ENCODE measurements at places on chromosomes 1 and 21.

DNA sequence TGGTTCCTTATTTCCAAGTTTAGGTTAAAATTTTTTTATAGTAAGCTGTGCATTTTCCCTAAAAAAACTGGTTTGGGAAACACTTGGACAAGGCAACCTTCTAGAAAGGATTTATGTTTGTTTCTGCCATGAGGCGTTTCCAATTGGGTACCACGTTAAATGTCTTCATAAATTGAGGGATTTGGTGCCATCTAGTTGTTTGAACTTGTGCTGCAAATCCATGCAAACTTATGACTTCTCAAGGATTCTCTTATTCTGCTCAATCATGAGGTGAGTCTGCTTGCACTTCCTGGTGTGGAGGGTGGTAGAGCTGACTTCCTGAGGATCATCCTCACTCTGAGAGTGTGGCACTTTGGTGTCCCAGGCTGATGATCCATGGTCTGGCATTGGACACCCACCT, 123.3 kb downstream of the PCNX2 start:
- DNase-seq: no peak

DNA sequence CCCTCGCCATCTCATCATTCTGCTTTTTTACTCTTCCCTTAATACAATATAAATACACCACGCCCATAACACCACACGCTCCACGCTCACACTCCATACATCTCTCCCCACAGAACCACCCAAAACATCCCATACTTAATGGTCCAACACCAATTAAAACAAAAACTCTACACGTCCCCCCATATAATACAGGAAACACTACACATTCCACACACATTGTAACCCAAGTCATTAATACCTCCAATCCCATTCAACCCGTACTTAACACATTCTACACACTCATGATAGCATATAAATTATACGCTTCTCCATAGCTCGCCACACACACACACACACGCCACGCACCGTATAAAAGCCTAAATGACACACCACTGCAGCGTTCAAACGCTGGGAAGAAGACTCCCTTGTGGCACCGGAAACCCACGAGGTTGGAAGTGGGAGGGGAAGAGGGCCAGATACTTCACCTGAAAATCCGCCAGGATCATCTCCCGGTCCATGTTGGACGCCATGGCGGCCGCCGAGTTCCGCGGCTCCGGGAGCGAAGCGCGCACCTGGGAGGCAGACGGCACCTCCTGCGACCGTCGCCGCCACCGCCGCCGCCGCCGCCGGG, 659 bp downstream of the FAF1 start:
- DNase-seq: no peak

DNA sequence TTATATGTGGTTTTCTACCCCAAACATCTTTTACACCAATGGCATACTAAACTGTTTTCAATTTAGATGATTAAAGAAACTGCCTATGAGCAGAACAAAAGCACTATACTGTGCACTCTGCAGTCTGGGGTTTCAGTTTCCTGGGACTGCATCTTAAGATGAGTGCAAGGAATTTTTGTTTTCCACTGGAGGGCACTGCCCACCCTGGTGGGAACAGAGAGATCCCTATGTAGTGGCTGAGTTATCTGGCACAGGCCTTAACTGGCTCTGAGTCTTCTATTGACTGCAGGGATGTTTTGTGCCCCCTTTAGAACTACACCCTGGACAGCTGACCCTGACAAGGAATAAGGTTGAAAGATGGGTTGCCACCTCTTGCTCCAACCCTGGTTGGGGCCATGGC, 12.0 kb downstream of the PROK1 start:
- no peak for DNase-seq

GRCh38 chr1:234737967-234738314, 128.0 kb upstream of the IRF2BP2 start:
- DNase-seq: no peak

DNA sequence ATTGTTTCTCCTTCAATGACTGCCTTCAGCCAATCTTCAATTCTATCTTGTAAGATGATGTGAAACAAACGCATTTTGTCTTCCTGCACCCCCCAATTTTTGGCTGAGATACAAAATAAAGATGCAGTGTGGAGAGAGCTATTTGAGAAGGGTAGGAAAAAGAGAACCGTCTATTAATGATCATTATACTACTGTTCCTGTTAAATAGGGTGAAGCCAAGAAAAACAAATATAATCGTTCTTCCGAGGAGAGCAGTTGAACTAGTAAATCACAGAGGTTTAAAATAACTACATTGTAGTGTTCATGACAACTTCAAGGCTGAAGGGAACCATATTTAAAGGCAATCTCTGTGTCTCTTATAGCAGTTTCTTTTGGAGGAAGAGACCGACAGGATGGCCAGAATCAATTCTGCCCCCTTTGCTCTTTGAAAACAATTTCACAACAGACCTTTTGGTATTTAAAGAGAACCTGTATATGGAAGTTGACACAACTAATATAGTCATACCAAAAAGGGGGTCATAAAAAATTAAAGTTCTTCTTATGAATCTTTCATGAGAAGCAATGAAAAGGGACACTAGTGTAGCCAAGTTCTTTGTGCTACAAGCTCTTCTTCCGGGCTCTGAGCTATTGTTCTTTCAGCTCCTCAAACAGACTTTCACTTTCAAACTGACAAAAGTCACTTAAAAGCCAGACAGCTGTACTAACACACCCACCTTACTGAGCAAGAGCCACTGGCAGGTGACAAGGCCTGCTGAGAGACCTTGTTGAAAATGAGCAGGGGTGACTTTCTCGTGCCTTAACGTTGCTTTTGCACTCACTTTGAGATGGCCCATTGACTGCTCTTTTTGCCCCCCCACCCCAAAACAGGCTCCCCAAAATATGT, 30.9 kb downstream of the PROX1 start:
- no peak for DNase-seq

DNA sequence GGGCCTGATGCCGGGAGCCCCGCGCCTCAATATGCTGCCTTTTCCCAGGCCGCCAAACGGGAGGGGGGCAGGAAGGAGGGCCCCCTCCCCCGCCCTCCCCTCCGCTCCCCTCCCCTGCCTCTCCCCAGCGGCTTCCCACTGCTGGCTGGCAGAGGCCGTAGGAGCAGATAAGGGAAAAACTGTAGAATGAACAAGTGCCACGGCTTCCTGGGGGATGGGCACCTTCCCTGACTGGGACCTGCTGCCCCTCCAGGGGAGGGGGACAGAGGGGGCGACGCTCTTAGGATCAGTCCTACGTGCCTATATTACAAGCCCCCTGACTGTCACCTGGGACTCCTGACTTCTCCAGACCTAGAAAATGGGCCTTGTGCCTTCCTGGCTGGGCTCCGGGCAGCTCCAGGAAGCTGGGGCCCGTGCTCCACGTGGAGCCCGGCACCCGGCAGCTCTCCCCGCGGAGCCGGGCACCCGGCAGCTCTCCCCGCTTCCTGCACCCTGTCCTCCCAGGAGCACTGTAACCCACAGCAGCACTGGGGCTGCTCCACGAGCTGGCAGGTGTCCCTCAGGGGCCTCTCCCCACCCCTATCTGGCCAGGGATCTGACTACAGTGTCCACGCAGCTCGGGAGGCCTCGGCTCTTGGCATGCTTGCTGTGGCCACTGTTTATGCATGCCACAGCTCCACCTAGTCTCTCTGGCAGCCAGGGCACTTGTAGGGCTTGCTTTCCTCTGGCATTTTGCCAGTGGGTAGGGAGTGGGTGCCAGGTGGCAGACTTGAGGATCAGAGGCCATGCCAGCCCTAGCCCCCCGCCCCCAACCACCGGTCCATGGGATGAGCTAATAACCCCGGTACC, 674 bp upstream of the HES5 start:
- no peak for DNase-seq

GRCh38 chr1:109474697-109475096, 8.4 kb downstream of the SYPL2 start:
- no peak for DNase-seq

- DNase-seq: no peak
These were observed 595 bp upstream of the E2F2 start for GRCh38 chr1:23531562-23532094.

GRCh38 chr1:186611156-186611555, 69.1 kb downstream of the PTGS2 start:
- DNase-seq: no peak

DNA sequence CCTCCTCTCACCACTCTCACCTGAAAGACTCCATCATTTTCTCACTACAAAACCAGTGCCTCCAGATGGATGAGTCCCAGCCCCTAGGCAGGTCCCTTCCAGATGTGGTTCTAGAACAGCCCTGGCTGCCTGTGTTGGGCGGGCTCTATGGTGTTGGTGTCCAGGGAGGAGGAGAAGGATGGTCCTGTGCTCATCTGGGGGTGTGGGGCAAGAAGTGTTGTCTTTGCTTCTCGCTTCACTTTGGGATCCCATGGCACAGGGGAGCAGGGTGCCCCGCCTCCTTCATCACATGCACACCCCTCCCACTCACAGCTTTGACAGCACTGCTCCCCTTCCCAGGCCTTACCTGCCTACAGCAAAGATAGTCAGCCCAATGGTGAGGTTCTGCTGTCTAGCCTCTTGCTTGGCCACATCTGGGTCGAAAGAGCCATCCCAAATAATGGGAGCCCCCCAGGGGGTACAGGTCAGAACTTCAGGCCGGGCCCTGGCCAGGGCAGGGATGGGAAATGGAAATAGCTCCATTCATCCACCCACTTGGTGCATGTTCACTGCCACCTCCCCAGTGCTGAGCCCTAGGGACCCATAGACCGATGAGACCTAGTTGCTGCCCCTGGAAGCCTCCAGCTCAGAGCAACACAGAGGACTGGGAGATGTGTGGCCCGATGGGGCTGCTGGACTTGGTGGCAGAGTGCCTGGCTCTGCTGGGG, 9.0 kb downstream of the A3GALT2 start:
- no peak for DNase-seq

DNA sequence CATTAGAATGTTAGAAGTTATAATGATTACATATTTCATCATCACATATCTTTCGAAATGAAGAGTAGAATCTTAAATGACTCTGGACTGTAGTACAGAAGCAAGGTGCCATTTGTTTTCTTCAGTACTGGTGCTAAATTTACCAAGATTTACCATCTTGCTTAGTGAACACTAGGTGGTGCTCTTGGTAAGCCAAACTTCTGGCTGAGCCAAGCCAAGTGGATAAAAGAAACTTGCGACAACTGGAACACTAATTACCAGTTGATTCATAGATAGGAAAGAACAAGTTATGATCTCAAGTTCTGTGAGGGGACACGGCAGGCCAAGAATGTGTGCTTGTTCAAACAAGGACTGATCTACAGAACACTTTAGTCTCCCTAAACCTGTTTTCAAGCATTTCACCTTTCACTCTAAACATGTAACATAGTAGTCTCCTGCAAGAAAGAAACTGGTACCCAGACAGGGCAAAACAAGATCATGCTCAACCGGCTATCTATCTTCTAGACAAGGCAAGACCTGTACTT, 19.8 kb downstream of the SPRTN start:
- DNase-seq: no peak

Measured in HFF-Myc (cell line).